ENCODE measurements at places on chromosomes 6 and 20. TPM values are rescaled to one million over a fixed set of nuclear protein-coding genes. Genes with fewer than 3 reads are reported as not detected.
A peak's percentile ranks its signal among the peaks of the same experiment; 100 is the strongest.

NRSN1 gene
- not detected for polyA plus RNA-seq

LMBRD1 gene
- polyA plus RNA-seq, result 45.5 TPM

TNFRSF21 gene
- polyA plus RNA-seq, result 0.06 TPM

RPS10 gene
- 1,462 TPM for polyA plus RNA-seq

CLIC5 gene
- polyA plus RNA-seq, result 4.8 TPM

SLC4A11 gene
- polyA plus RNA-seq, result 0.46 TPM

LGSN gene
- polyA plus RNA-seq, result 0.12 TPM

HLA-DQB1 gene
- 4.3 TPM for polyA plus RNA-seq

GRCh38 chr20:46648903-46649649, 2.2 kb downstream of the SLC13A3 start:
- DNase-seq, result no peak

- no peak for DNase-seq
These were observed 57.4 kb downstream of the IYD start for GRCh38 chr6:150426198-150426597.

DNA sequence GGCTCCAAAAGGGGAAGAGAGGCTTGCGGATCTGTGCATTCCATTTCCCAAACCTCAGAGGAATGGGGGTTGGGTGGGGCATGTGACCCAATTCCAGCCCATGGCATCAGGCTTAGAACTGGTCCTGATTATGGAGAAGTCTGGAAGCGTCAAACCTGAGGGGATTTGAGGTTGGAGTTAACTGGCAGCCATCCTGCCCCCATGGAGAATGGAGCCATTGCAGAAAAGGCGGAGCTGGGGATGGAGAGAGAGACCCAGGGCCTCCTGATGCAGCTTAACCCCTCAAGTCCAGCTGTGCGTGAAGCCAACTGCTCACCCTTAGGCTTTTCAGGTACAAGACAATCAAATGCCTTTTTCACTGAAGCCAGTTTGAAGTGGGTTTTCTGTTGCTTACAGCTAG, 9.9 kb upstream of the SDCBP2 start:
- DNase-seq, result no peak

DNA sequence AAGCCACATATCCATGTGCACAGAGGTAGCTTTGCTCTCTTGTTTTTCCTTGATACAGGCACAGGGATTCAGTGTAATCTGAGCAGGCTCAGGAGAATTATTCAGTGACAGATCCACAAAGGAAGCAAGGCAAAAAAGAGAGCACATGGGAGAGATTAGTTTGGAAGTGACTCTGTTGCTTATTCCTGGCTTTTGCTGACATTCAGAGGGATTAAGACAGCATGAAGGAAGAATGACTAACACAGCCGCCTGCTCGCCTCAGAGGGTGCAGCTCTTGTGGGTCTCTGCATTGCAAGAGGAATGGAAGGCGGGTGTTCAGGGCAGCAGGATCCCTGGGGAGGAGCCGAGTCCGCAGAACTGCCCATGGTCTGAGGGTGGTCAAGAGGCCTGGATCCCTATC, 203.4 kb upstream of the KCNQ5 start:
- no peak for DNase-seq

GRCh38 chr6:54157405-54157804, 46.2 kb downstream of the MLIP start:
- no peak for DNase-seq

DNA sequence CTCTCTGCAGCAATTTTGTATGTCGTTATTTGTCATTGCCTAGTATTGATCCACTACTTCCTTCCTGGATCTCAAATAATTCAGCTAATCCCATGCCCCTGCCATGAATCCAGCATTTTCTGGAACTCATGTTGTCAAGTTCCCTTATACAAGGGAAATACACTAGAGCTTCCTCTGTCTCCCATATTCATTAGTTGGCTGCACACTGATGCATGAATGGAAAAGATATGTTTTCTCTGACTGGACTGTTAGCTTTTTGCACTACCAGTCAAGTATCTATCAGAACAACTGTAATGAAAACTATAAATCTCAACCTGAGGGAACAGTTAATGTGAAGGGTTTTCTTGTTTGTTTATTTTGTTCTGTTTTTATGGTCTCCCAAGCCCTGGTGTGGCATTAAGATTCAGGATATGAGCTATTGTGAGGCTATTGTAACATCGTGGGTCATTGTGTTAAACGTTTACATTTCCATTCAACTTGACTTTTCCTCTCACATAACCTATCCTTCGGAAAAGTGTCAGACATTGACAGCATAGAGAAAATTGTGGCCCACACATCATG, 102.5 kb upstream of the FAM8A1 start:
- no peak for DNase-seq

DNA sequence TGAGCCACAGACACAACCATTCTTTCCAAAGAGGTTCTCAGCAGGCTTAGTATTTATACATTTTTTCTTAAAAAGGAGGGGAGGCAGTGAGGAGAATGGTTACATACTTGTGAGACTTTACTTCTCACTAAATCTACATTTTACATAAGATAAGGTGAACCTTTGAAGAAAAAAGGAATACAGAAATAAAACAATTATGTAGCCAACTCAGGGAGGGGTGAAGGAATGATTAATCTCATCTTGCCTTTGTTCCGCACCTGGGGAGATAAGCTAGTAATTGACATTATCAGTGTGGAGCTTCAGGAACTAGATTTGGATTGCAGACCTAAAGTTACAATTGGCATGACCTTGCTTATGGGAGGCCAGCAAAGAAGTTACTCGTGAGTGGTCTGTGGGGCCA, 221.8 kb upstream of the GGTLC1 start:
- no peak for DNase-seq

DNA sequence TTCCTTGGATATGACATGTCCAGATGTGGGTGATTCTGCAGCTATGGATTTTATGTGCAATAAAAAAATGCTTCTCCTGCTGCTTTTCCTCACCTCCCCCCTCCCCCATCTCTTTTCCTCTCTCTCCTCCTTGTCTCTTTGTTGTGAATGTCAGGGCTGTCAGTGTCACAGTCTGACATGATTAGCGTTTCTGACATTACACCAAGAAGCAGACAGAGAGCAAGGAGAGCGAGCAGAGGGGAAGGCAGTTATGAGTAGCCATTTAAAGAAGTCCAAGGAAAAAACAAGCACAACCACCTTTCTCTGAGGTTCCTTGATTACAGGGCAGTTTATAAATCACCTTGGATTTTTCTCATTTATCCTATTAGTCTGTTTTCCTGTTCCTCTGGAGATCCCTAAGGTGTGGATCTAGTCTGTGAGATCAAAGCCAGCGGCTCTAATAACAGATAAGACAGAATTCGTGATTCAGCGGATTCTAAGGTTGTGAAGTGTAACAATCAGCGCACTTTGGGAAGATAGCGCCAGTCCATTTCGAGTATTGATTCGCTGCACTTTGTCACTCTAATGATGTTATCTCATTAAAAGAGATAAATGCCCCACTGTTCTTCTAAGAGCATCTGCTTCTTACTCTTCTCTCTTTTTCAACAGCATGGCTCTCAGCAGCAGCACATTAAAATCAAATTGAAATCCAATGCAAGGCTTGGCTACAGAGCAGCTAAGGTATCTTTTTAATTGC, 101.4 kb downstream of the BACH2 start:
- DNase-seq, result no peak

- DNase-seq, result no peak
These were observed 15.0 kb downstream of the ACSS2 start for GRCh38 chr20:34891166-34892062.

GRCh38 chr6:155115893-155116570, 120.9 kb downstream of the TIAM2 start:
- DNase-seq, result no peak

DNA sequence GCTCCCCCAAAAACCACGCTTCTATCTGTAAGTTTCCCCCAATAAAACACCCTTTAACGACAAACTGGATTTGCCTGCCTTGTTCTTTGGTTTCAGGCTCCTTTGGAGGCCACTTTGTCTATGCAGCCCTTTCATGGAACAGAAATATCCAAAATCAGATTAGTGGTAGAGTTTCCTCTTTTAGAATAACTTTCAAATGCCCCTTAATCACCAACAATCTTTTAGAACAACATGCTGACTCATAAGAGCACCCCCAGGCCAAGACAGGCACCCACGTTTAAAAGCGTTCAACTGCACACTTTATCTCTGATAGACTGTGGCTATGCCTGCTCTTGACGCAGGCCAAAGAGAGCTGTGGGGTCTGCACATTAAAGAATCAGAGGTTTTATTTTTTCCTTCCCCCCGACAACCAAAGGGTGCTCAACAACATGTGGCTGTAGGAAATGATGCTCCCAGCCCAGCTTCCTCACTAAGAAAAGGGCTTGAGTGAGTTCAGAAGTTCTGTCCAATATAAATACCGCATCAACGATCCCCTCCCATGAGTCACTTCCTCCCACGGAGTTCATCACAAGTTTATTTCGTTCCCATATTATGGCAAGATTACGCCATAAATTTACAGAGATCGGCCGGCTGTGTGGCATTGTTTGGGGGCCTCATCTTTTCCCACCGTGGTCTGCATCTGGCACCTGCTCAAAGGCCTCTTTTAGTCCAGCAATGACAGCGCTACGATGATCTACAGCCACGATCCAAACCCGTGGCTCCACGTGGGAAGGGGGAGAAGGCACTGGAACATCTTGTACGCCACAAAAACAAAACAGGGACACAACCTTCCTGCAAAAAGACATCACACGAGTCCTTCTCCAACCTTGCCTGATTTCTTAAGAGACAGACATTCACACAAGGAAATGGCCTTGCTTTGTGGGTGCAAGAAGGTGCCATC, 88.8 kb upstream of the NFATC2 start:
- DNase-seq, result peak; percentile 11

GRCh38 chr6:28980137-28980851, 24.8 kb downstream of the ZNF311 start:
- DNase-seq, result no peak

DNA sequence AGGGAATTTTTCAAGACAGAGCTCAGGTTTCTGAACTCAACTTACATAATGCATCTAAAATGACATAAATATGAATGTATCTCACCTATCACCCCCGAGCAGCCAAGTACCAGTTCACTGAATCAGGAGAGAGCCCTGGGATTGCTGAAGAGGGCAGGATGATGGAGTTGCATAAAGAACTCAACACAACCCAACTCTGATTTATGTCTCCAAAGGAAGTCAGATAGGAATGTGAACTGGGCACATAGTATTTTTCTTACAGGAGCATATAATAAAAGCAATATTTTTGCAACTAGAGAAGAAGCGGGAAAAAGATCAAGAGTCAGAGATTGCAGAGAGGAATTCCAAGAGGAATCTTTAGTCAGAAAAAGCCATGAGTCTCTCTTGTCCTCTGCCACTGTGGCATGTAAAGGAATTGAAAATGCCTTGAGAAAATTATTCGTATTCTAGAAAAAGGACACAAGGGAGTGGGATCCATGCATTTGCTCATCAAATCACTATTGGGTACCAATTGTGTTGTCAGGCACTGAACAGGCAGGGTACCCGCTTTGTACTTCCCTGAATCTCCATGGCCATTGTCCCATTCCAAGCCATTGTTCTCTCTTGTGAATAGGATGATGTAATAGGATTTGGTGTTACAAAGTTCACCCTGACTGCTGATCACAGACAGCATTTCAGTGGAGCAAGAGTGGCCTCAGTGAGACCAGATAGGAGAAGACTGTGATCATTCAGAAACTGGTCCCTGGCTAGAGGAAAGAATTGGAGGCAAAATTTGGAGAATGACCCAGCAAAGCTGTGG, 16.3 kb downstream of the RIN2 start:
- no peak for DNase-seq

DNA sequence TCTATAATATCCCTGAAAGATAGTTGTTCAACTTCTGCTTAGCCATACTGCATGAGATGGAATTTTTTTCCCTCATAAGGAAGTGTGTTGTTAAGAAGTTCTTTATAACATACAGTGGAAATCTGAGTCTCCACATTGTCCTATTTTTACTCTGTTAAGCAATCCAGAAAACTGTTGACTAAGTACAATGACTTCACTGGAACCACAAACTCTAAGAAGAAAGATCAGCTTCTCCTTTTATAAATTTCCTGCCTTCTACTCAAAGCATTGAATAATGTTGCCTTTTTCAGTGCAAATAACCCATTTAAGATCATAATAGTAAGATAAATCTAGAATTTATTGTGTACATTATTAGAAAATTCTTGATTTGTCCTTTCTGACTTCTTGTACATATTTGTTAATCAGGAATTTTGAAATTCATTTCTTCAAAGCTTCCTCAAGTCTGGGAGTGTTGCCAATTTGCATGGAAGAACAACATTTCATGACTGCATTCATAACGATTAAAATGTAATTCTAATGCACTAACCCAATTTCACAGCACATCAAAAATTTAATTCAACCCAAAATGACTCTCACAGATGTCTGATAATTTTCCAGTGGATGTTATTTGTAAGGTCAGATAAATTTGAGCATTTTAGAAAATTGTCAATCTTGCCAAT, 45.6 kb upstream of the ANKEF1 start:
- no peak for DNase-seq

DNA sequence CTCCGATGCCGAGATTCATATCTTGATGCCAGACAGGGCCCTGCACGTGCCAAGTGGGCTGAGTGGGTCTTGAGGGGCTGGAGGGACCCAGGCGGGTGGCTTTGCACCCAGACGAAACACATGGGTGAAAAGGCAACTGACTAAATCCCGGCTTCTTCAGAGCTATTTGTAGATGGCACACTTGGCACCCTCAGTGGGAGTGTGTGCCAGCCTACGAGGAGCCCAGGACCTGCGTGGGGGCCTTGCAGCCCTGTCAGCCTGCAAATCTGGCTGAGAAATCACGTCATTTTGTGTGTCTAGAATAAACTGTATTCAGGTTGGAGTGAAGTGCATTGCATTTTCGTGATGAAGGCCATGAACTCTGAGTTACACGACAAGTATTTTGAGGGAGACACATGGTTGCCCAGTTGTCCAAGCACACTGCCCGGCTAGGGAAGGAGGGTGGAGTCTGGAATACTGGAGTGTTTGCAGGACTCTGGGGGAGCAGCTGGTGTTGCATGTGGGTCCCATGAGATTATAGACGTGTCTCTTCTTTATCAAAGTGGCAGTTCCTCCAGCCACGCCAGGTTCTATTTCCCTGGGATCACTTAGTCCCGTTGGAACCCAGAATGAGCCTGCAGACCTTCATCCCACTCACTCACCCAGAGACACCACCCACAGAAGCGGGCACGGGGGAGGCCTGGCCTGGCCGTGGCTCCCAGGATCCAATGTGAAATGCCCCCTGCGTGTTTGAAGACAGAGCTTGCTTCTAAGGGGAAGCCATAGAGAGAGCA, 60.2 kb downstream of the DLL1 start:
- no peak for DNase-seq

GRCh38 chr6:37373822-37374471, 20.2 kb downstream of the RNF8 start:
- no peak for DNase-seq

DNA sequence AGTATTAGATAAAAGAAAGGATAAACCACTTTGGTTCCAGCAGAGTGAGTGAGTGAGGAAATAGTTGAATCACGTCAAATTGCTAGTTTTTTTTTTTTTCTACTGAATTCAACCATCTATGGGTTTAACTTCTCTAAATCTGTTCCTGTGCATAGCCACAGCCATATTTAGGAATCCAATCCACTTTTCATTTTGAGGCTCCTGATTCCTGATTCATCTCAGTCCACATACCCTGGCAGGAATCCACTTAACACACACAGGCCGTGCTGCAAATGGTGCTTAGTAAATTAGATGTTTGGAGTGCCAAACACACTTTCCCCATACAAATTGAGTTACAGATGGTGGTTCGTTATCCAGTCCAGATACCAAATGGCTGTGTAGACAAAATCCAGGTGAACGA, 220.3 kb downstream of the ALDH8A1 start:
- DNase-seq, result no peak
